B cell (primary cell): ENCODE measurements at places on chromosomes 3 and 15.

- no peak for DNase-seq
These were observed 97.0 kb upstream of the NMNAT3 start for GRCh38 chr3:139774560-139775302.

GRCh38 chr15:64507845-64508244, 47.5 kb downstream of the ZNF609 start:
- no peak for DNase-seq

GRCh38 chr3:123841476-123842238, 42.5 kb downstream of the MYLK start:
- no peak for DNase-seq

DNA sequence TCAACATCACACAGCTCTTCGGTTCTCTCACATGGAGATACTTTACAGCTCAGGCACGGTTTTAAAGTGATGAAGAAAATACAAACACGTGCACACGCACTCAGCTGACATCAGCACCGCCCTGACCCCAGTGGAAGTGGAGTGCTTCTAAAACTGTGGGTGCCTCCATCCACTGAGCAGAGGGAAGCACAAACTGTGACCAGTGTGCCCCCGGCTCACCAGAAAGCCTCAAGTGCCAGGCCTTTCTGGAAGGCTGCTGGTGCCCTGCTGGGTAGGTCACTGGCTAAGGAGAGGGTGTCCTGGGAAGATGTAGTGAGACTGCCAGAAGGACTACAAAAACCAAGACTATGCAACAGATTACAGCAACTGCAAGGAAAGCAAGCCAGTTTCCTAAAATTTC, 78.5 kb downstream of the OCA2 start:
- DNase-seq: no peak
